Thoracic aorta (tissue), 2 donors: ENCODE measurements at places on chromosomes 13 and 19. TPM values are rescaled to one million over a fixed set of nuclear protein-coding genes. Genes with fewer than 3 reads are reported as not detected.

GRCh38 chr13:95697052-95697680, 20.2 kb downstream of the DNAJC3 start:
- DNase-seq, result no peak

GRCh38 chr19:39941151-39941550, 6.7 kb upstream of the FCGBP start:
- DNase-seq, result no peak

Gene UHRF1
- total RNA-seq, result 2.2 TPM

DNA sequence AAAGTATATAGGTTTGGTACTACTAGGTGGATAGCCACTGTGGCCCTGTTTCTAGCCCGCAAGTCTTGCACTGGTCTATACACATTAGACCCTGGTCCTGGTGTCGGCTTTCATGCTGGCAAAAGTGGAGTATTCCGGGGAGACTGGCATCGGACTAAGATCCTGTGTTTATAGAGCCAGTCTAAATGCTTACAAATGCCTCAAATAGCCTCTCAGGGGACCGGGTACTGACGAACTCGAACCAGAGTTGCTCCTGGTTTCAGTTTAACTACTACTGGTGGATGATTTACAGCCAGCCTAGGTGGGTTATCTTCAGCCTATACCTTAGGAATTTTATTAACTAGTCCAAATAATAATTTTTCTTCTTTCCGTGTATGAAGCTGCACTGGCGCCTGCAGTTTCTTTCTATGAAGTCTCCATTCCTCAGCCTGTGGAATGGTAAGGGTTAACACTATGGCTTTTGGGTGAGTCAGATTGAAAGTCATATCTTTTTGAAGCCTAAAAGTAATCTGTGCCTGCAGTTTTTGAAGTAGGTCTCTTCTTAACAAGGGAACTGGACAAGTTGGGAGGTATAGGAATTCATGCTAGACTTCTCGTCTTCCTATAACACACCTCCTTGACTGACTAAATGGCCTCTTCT, 51.3 kb downstream of the OR10H4 start:
- no peak for DNase-seq

DNA sequence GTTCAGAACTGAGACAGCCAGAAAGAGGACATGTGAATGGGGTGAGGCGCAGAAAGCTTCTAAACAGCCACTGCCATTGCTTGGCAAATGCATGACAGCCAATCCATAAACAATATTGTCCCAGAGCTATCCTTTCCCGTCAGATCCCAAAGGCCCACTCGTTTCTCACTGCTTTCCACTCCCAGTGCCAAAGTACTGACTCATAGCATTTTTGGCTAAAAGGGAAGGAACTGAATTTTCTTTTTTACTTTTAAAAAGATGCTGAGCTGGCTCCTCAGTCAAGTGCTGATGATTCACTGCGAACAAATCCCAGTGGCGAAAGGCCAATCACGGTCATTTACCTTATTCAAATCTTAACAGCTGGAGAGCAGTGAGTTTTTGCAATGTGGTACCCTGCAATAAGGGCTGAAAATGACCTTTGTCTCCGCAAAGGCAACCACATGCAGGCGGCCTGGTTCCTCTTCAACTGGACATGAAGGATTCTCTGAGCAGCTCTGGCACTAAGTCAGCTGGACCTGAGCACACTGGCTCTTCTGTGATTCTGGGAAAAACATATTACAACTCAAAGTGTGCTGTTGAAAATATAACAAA, 151.7 kb downstream of the DCLK1 start:
- peak; percentile 76 for DNase-seq

DNA sequence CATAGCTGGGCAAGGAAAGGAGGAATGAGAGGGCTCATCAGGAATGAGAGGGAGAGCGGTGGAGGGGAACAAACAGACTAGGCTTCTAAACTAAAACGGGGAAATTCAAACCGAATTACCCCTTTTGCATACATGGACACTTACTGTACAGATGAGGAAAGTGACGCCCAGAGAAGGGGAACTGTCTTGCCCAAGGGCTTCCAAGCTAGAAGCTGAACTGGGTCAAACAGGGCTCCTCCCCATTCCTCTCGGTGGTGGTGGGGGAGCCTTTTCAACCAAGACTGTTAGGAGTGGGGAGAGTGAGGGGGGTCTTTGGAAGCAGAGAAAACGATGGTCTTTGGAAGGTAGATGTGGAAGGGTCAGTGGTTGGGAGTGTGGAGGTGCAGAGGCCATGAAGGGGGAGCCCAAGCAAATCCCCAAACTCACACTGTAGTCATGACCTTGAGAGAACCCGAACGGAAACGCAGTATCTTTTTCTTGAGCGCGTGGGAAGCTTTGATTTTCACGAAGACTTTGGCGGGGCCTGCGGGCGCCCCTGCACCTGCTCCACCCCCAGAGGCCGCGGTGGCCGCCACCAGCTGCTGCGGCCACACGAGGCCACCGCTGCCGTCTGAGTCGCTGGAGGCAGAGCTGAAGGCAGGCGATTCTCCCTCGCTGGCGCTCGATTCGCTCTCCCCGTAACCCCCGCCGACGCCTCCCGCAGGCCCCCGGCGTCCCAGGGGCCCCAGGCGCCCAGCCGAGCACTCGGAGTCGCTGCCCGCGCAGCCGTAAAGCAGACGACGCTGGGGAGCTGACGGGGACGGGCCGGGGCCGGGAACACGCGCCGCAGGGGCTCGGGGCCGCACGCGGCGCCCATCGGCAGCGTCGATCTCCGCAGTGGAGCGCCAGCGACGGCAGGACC, 12.3 kb upstream of the GNG8 start:
- DNase-seq, result no peak

- DNase-seq, result no peak
Observed at GRCh38 chr13:53012707-53013106, 15.9 kb upstream of the OLFM4 start.

GRCh38 chr13:41971848-41972247, 10.9 kb upstream of the VWA8 start:
- no peak for DNase-seq

- DNase-seq, result peak; percentile 96
Observed at GRCh38 chr19:6066661-6067646, 43.3 kb downstream of the RFX2 start.

- DNase-seq, result no peak
Observed at GRCh38 chr19:40524655-40525054, 52.0 kb upstream of the SHKBP1 start.

DNA sequence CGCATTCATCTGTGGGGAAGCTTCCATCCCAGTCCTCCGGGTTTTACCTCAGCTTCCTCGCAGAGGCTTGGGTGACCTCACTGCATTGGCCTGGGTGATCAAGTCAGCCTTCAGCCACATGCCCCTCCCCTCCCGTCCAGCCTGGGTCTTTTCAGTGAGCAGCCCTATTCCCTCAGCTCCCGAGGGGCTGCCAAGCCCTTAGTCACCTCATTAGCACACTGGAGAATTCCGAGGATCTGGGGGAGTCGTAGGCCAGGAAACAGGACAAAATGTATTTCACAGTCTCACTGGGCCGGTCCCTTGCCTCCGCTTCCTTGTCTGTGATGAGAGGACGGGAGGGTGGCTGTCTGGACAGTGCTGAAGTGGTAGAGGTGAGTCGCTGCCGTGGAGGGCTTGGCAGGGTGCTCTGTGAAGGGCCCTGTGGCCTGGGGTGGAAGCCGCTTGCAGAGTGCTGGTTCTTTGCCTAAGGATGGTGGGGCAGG, 19.9 kb downstream of the KDM4B start:
- DNase-seq, result peak; percentile 80

Gene ZNF610
- total RNA-seq, result 1.1 TPM

Gene SYNGR4
- total RNA-seq, result not detected

GRCh38 chr13:55577847-55578210, 1562.9 kb upstream of the PRR20A start:
- DNase-seq, result no peak

- DNase-seq, result no peak
Observed at GRCh38 chr13:95457294-95457693, 95.2 kb upstream of the CLDN10 start.

Gene IL12RB1
- 5.4 TPM for total RNA-seq

DNA sequence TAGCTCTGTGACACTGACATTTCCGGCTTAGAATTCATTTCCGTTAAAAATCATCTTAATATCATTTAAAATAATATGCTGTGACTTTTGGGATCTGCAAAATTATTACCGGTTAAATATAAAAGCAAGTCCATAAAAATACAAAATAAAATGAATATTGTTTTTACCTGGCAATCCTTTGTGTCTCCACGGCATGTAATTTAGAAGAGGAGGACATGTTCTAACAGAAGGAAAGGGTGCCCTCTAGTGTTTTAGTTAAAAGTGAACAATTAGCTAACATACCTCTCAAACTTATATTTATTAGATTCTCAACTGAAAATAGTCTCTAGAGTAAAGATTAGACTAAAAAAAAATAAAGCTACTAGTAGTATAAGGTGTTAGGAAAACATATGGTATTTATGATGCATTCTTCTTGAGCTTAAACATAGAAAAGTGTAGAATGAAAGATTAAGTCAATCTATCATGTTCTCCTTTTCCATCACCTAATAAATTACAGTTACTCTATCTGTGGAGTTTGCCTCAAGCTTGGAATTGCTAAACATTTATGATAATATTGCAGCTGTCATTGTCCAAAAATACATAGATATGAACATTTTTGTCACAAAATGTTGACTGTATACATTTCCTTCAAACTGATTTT, 676.7 kb upstream of the SPRY2 start:
- DNase-seq, result no peak

DNA sequence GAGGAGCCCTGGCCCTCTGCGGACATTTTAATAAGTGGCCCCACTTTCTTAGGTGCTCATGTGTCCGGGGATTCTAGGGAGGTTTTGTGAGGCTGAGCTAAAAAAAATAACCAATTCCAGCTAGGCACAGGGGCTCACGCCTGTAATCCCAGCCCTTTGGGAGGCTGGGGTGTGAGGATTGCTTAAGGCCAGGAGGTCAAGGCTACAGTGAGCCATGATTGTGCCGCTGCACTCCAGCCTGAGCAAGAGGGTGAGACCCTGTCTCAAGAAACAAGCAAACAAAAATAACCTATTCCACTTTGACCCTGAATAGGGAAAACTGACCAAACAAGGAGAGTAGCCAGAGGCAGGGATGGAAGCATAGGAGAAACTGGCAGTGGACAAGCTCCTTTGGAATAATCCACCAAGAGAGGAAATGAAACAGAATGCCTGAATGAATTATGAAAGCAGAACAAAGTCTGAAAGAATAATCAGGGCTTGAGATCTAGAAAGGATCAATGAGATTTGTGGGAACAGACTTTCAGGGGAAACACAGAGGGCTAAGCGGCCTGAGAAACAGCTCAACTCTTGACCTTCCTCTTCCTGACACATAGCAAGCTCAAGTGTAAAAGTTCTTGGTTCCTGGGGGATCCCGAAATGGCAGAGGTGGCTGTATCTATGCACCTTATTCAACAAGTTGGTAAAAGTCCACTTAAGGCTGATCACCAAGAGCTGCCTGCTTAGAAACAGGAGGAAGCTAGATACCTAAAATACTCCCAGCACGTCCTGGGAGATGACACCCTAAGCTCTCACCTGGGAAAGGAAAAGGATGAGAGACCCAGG, 30.1 kb upstream of the FFAR2 start:
- DNase-seq, result no peak

Gene ATP4B
- total RNA-seq, result 0.85 TPM

- no peak for DNase-seq
Observed at GRCh38 chr13:108728370-108728769, 99.0 kb downstream of the MYO16 start.

Gene RASAL3
- total RNA-seq, result 4.1 TPM

GRCh38 chr19:1979642-1980041, 35.9 kb downstream of the BTBD2 start:
- DNase-seq, result no peak
